Frontal cortex (tissue), 4 donors: ENCODE measurements at places on chromosomes 1 and 21. TPM values are rescaled to one million over a fixed set of nuclear protein-coding genes. Genes with fewer than 3 reads are reported as not detected.

The OR10J1 gene
- total RNA-seq = not detected

The C1orf21 gene
- 24.9 TPM for total RNA-seq

The ARV1 gene
- 21.2 TPM for total RNA-seq

The CLCA4 gene
- not detected for total RNA-seq

The HS2ST1 gene
- total RNA-seq = 36.7 TPM

The FAM229A gene
- total RNA-seq = 2.0 TPM

The ZNF326 gene
- 19.2 TPM for total RNA-seq

DNA sequence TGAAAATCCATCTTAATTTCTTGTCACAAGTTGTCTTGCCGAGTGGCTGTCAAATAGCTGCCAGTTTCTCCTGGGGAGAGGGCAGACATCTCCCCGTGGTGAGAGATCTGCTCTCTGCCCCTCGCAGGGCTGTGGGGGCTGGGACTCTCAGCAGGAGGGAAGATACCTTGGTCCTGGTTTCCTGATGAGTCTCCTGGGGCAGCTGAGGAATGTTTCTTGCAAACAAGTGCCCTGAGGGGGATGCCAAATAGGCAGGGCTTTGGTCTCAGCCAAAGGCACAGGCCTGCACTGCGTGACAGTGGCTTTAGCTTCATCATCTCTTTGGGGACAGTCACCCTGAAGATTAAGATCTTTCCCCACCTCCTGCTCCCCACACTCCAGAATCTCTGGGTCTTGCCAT is 40.9 kb downstream of the SYT6 start:
- no peak for DNase-seq

- DNase-seq = no peak
Observed at GRCh38 chr1:71640998-71641397, 560.2 kb upstream of the ZRANB2 start.

DNA sequence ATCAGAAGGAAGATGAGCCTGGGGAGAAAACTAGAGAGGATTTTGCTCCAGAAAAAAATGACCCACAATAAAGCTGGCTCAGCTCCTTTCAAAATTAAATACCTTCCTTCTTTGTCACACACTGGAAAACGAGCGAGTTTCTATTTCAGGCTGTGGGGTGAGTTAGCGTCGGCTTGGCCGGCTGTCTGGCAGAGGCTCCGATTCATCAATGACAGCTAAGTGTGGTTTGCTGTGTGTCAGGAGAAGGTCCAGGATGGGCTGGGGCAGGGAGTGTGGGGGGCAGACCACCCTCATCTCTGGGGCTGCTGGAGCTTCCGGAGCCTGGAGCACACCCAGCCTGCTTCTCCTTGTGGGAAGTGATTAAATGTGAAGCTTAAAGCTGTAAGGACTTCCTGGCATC is 120.2 kb downstream of the ETS2 start:
- DNase-seq = no peak

DNA sequence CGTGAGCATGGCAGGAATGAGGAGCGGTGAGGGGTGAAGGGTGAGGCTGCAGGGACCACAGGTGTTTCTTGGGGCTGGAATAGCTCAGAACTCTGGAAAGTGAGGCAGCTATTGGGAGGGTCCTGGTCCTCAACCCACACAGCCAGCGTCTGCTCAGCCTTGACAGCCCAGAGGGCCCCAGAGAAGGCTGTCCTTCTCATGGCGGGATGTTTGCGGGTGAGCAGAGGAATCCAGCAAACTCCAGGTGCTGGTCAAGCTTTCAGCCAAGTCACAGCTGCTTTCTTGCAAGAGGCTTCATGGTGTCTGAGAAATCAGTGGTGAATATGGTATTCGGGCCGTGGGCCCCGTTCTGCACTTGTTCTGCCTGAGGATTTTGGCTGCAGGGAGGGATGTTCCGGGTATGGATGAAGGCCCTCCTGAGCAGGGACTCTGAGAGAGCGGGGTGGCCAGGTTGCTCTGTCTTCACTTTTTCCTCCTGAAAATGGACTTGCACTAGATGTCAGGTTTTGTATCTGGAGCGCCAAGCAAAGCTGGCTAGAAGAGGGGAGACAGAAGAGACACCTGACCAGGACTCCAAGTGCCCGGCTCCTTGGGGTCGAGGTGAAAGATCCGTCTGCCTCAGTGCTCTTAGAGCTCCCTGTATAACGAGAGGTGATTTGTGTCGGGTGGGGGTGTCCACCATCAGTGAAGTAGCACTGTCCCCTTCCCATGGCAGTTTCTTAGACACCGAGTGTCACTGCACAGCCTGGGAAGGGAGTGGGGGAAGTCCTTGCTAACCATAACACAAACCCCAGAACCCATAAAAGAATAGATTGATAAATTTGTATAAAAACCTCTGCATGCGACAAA is 139.9 kb downstream of the PEX14 start:
- no peak for DNase-seq

DNA sequence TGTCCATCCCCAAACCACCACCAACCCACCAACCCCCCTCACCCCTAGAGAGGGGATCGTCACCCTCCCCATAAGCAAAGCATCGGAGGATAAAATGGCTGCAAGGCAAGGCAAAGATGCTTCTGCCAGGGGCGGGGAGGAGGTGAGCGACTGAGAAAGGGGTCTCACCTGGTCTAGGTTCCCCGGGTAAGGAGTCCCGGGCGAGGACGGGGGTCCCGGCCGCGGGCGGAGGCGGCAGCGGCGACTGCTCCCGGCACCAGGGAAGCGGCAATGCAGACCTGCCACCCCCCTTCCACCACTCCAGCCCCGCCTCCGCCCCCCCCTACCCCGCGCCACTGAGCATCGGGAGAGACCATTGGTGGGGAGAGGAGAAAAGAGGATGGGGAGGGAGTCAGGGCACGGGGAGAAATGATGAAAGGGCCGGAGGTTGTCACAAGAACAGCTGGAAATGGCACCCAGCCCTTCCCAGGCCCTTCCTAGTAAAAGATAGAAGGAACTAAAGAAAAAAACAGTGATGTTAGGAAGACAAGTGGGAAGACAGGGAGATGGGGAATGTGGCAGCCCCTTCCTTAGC is at the start of gene SV2A:
TSS of gene SV2A (minus strand) at position 274 of the 574 bp plus-strand sequence. CDS start 4,004 bp downstream, outside the sequence.
- peak; percentile 50 for DNase-seq
